Activated CD8-positive, alpha-beta memory T cell treated with anti-CD3 and anti-CD28 coated beads for 48 hours (primary cell): ENCODE measurements at places on chromosomes 16 and 17.

DNA sequence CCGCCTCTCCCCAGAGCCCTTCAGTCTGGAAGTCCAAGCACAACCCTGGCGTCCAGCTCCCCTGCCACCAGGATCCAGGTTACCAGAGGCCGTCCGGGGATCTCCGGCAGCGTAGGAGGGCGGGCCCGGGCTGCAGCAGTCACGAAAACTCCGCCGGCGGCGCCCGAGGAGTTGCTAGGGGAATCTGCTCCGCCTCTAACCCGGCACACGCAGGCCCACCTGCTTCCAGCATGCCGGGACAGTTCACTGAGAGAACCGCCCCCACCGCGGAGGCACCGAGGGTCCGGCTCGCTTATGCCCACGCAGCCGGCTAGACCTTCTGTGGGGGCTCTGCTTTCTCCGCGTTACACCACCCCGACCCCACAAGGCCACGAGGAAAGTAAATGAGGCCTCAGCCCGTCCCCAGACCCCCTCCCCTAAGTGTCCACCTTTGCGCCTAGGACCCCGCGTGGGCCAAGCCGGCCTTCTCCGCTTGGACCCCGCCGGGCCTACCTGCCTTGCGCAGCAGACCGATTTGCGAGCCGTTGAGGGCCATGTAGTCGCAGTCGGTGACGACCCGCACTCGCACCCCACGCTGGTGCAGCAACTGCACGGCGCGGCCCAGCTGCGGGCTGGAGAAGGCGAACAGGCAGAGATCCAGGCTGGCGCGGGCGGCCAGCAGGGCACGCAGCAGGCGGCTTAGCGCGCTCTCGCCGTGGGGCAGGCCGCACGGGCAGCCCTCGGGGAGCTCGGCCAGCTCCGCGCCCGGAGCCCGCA is 587 bp downstream of the PLD6 start:
- DNase-seq: peak; percentile 35

GRCh38 chr16:2426941-2427361 is 2.3 kb upstream of the CCNF start:
- DNase-seq: no peak

GRCh38 chr16:84541999-84542817 is 37.7 kb upstream of the MEAK7 start:
- DNase-seq: no peak

GRCh38 chr17:72875361-72875760 is 217.1 kb downstream of the SLC39A11 start:
- no peak for DNase-seq

- DNase-seq: no peak
These were observed 194.4 kb downstream of the MAP2K6 start for GRCh38 chr17:69608808-69609472.

- no peak for DNase-seq
These were observed 9.4 kb downstream of the CMC2 start for GRCh38 chr16:80997139-80997798.

DNA sequence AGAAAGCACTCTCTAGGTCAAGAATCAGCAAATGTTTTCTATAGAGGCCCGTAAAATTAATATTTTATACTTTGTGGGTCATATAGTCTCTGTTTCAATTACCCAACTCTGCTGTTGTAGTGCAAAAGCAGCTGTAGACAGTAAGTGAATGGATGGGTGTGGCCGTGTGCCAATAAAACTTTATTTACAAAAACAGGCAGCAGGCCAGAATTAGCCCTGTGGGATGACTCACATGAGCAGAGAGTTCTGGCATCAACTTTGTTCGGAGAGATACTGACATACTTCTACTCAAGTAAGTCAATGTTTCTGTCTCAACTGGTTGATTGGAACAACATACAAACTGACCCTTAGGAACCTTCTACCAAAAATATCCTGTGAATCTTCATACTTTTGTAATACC is 616.2 kb downstream of the MAF start:
- no peak for DNase-seq

DNA sequence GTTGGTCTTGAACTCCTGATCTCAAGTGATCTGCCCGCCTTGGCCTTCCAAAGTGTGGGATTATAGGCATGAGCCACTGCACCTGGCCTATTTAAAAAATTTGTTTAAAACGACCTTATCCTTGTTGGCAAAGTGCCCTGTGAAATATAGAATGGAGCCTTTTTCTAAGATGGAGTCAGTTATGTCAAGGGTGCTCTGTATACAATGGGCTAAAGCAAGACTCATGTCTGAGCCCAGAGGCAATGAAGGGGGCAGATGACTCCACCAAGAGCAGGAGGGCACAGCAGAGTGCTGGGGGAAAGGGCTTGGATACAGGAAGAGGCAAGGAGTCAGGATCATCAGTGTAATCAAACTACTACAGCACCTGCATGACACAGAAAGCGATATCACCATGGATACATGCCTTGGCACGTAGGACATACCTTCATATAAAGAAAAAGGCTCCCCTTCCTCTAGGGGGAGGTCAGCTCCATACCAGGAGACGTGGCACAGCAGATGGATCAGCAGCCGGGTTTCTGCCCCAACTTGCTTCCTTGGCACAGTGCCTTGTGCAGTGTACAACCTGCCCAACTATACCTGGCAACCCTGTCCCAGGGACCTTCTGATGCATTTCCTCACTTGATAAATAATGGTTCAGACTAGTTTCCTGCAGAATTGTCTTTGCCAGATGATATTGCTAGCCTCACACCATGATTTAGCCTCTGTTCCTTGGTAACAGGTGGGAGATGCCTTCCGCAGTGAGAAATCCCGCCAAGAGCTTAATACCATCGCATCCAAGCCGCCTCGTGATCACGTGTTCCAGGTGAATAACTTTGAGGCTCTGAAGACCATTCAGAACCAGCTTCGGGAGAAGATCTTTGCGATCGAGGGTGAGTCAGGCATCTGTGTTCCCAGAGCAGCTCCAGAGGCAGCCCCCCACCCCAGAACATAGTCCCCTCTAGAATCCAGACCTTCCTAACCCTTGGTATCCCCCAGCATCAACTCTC is 15.3 kb downstream of the ITGAM start:
- no peak for DNase-seq

GRCh38 chr17:1473170-1473569 is 17.1 kb upstream of the CRK start:
- DNase-seq: no peak

DNA sequence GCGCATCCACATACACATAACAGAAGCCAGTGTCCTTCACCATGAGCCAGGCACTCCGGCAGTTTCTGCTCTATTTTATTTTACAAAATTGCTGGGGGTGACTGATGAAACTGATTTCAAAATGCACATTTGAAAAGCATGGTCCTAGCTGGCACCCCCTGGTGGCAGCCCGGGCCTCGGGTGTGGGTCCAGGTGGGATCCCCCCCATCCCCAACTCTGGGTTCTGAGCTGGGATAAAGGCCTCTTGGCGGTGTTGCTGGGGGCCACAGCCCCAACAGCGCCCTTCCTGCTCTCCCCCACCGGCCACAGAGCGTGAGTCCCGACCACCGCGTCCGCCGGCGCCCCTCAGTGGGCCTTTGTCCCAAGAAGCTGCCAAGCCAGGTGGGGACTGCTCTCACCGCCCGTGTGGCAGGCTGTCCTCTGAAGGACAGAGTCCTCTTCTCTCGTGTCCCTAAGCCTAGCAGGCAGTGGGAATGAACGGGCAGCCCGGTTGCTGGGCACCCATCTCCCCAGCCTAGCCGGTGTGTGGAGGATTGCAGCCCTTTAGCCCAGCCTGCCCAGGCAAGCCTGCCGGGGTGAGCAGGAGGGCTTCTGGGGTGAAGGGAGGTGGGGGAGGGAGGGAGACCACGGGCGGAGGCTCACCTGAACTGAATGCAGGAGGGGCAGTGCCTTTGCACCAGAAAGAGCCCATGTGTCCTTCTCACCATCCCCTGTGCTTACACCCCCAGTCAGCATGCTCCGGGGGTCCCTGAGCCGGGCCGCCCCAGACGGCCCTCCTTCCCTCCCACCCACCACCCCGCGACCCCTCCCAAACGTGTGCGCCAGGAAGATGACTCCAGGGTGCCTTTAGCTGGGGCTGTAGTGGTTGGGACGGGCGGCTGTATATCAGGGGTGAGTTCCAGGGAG is 898 bp downstream of the SNAI3 start:
- DNase-seq: no peak

DNA sequence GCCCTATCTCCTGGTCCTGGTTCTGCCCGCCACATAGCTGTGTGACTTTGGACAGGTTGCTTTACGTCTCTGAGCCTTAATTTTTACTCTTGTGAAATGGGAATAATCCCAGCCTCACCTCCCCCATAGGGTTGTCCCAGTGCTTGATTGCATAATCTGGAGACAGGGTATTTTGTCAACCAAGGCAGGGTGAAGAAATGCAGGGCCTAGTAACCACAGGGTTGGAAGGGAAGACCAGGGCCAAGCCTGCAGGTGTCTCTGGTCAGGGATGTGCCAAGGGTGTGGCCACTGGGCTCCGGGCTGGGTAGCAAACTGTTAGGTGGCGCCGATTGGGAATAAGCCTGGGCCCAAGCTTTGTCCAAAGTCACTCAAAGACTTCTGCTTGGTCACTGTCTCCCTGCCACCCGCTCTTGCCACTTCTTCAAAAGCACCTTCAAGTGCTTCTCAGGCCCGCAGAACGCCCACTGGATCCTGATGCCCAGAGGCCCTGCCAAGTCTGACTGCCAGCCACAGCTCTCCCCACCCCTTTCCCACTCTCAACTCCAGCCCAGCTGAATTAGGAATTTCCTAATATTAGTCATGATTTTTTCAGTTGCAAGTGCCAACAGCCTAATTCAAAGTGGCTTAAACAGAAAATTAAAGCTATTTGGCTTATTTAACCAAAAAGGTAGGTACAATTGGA is 20.6 kb upstream of the COL1A1 start:
- DNase-seq: no peak

GRCh38 chr16:1225051-1225451 is at the start of gene TPSG1:
Gene TPSG1 (minus strand): TSS chr16:1225268. CDS start chr16:1225252, 16 bp downstream.
- DNase-seq: no peak

GRCh38 chr16:89473136-89473712 is 17.1 kb downstream of the ANKRD11 start:
- no peak for DNase-seq

GRCh38 chr16:51747329-51747728 is 596.3 kb upstream of the SALL1 start:
- no peak for DNase-seq

- no peak for DNase-seq
These were observed 232.0 kb downstream of the ENGASE start for GRCh38 chr17:79306424-79307318.
